NCI-H748 treated with DMSO at 0.1 percent for 48 hours (cell line): ENCODE measurements at places on chromosomes 7 and 10.

GRCh38 chr10:60409202-60409601 is 19.5 kb upstream of the ANK3 start:
- DNase-seq, result no peak

DNA sequence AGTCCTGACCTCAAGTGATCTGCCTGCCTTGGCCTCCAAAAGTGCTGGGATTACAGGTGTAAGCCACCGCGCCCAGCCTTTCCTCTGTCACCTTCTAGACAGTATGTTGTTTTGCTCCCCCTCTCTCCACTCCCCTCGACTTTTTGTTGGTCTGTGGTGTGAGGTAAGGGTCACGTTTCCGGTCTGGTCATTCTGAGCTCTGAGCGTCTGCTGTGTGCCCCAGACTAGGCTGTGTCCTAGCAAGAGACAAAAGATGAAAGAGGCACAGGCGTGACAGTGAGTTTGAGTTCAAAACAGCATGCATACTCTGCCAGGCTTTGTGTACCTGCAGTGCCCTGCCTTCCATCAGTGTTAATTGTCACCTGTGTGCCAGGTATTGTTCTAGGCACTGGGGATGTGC is 87.4 kb upstream of the PPIF start:
- DNase-seq, result no peak

DNA sequence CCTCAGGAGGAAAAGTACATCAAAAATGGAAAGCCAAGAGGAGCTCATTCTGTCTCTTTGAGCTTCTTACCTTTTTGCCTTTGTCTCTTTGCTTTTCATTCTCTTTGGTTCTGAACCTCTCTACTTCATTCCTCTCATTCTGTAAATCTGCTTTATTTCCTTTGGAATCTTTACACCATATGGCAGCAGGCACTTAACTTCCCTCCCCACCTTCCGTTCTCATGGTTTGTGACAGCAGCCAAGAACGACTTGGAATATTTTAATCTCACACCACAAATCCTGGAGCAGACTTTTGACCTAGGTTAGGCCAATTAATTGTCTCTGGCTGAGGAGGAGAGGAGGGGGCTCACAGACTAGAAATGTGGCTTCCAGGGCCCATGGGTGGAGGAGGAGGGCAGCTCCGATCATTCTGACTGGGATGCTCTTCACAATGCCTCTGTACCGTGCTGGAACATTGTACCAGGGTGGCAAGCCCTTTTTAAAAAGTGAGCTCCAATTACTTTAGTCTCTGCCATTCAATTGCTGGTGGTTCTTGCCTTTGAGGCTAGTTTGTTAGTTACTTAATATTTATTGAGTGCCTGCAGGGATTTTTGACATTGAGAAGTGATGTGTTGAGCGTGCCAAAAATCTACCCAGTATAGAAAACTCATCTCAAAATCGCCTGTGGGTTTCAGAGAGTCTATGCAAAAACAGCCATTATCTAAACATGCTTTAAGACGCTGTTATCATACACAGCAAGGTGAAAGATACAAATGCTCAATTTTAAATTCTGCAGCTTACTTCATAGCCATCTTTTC is 386.6 kb downstream of the DPP6 start:
- DNase-seq, result no peak

DNA sequence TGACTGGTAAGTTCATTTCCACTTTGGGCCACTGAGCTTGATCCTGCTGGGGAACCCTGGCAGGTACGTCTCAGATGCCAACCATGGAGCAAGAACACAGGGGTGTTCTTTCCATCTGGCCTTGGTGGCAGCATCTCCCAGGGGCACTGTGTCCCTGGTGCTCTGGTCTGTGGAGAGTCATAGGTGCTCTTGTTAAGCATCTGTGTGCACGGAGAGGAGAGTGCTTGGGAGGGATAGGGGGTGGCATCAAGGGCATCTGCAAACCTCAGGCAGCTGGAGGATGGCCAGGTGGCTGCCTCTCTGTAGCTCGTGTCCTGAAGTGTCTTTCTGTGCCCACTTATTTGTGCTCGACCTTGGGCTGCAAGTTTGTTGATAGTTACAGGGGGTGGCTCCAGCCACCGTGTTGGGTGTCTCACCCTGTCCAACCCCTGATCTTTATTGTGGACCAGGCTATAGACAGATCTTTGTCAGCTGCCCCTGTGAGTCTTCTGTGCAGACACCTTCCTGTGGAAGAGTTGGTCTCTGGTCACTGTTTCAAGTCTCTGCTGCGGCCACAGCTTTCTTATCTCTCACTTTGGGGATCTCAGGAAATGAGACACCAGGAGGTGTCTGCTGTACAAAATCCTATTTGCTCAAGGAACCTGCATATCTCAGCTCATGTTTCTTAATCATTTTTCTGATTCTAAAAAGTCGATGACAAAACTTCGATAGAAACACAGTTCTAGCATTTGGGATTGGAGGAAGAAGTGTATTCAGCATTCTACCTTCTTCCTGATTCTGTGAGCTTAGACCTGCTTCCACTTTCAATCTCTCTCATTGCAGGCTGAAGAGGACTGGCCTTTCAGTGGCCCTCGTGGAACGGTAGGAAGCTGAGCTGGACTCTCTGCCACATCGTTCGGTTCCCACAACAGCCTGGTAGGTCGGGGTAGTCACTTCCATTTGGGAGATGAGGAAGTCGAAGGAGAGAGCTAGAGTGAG is 17.2 kb upstream of the GIMAP8 start:
- no peak for DNase-seq

GRCh38 chr7:92847305-92847704 is 10.9 kb upstream of the CDK6 start:
- DNase-seq, result no peak

DNA sequence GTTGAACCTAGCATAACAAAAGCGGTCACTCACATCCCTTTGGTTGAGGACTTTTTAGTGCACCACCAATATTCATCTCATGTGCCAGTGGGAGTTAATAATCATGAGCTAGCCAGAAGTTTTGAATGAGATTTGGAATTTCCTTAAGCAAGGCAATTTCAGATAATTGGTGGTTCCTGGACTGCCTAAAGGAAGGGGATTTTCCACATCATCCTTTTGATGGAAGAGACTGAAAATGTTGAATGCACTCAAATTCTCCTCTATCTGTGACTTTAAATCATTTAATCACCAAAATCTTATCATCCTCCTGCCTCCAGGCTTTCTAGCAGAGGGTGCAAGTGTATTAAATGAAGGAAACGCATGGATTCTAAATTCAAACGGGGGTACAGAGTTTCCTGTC is 260.7 kb downstream of the CCDC3 start:
- DNase-seq, result no peak

- DNase-seq, result peak; percentile 2
Observed at GRCh38 chr10:77603534-77603927, 34.1 kb downstream of the KCNMA1 start.

- DNase-seq, result no peak
Observed at GRCh38 chr7:151301471-151302462, 39.8 kb upstream of the NUB1 start.

- no peak for DNase-seq
Observed at GRCh38 chr7:970744-971143, 4.6 kb downstream of the COX19 start.

GRCh38 chr10:921471-922414 is 9.8 kb downstream of the LARP4B start:
- no peak for DNase-seq

- DNase-seq, result no peak
Observed at GRCh38 chr7:121180436-121181063, 148.2 kb upstream of the WNT16 start.

DNA sequence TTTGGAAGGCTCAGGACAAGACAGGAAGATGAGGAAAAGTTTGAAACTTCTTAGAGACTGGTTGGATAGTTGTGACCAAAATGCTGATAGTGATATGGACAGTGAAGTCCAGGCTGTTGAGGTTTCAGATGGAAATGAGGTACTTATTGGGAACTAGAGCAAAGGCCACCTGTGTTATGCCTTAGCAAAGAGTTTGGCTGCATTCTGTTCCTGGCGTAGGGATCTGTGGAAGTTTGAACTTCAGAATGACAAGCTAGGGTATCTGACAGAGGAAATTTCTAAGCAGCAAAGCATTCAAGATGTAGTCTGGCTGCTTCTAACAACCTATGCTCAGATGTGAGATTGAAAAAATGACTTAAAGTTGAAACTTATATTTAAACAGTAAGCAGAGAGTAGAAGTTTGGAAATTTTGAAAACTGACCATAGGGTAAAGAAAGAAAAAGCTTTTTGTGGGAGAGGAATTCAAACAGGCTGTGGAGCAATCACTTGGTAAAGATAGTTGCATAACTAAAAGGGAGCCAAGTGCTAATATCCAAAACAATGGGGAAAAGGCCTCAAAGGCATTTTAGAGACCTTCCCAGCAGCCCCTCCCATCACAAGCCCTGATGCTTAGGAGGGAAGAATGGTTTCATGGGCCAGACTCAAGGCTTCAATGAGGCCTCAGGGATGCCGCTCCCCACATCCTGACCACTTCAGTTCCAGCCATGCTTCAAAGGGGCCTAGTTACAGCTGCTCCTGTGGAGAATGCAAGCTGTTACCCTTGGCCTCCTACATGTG is 415.1 kb downstream of the INHBA start:
- DNase-seq, result no peak

DNA sequence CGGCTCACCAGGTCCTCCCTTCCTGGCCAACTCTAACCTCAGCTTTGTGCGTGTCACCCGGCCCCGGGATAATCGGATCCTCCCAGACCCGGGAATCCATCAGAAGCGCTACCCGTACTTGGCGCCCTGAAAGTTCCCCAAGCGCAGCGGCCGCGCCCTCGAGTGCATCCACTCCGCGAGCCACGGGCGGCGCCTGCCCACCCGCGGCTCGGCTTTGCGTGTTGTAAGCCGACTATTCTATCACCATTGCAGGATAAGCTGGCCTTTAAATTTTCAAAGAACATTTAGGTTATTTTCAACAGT is 35.7 kb upstream of the EBLN1 start:
- no peak for DNase-seq

DNA sequence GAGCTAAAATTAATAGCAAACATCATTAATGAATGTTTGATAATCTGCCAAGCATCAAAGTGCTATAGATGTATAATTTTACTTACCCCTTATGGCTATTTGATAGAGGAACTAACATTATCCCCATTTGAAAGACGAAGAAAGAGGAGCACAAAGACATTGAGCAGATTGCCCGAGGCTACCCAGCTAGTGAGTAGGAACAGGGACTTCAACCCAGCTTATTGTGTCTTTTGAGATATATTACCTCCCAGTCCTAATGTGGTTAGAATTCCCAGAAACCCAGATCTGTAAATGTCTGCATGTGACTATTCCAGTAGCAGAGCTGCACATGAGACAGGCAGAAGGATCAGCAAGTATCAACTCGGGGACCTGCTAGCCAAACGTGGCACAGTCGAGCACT is 160.1 kb upstream of the AOAH start:
- DNase-seq, result no peak

DNA sequence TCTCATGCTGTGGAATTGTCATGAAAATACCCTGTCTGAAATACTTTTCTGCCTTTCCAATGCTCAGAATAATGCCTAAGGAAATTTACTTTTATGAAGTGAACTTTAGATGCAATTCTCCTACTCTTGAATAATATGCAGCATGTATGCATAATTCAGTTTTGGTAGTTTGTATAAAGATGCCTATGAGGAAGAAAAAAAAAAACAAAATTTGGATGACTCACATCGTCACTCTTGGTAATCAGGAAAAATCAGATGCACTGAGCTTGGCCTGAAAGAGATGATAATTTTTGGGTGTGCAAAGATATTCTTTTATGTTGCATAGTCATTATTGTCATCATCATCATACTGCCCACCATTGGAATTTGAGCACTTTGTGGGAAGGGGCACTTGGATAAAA is 382.1 kb downstream of the ANKRD7 start:
- DNase-seq, result no peak

DNA sequence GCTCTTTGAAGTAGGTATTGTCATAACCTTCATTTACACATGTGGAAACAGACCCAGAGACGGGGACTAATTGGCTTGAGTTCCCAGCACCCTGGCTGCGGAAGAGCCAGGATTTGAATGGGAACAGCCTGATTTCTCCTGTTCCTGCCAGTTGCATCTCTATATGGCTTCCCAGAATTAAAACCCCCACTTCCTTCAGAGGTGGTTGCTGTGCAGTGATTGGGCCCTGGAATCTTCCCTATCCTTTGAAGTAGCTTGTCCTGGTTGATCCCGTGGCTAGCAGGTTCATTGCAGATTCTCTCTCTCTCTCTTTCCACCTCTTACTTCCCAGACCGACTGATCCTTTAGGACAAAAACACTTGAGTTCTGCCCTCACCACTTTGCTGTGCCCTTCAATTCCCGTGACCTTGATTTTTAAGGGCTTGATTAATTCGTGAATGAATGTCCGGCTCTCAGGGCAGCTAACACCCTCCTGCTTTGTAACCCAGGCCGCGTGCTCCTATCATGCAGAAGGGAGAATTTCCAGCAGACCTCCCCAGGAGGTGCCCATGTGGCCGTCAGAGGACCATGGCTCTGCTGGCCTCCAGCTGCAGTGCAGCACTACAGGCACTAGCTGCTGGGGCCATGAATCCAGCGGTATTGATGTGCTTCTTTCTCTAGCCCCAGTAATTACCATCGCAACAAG is 120.6 kb upstream of the AGK start:
- DNase-seq, result no peak

DNA sequence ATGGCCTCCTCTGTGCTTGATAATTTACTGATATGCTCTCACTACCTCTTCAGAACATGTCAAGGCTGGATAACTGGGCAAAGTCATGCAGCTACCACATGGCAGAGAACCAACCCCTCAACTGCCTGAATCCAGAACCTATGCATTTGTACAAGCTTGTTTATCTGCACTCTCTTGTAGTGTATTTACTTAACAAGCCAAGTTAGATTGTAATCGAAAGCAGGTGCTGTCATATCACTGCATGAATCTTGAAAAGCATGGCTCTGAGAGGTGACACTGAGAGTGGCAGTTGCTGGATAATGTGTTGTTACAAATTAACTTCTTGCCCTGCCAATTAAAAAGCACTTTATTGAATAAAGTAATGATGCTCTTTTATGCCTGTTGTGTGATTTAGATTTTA is 588.6 kb downstream of the NRG3 start:
- no peak for DNase-seq

GRCh38 chr10:118958984-118959925 is 70.3 kb upstream of the NANOS1 start:
- DNase-seq, result no peak

- no peak for DNase-seq
Observed at GRCh38 chr10:91296471-91296870, 76.0 kb downstream of the PCGF5 start.

DNA sequence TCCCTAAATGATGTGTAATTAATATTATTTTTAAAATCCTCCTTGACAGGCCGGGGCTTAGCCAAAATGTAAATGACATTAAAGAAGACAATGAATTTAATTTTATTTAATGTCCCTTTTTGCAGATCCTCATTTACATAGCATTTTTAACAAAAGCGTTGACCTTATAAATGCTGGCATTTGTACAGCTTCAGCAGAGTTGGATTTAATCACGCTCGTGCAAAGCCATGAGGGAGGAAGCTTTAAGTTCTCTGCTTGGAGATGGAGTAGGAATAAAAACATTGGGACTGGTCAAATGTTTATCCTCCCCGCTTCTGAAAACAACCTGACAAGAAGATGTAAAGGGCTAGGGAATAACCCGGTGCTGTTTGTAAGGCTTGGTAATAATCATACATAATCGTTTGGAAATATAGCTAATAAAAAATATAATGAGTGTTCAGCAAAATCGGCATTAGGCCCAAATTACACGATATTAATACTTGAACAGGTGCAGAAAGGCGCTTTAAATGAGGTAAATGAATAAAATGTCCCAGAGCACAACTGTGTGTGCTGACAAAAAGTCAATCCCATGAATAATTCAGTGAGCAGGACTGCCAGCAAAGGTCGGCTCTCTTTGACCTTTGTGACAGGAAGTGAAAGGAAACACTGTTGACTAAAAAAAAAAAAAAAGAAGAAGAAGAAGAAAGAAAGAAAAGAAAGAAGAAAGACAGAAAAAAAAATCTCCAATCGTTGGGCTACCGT is 11.5 kb downstream of the EBF3 start:
- no peak for DNase-seq

GRCh38 chr7:1053816-1054370 is 9.5 kb downstream of the GPR146 start:
- DNase-seq, result no peak
